ENCODE measurements at places on chromosomes 2 and 18.

- H3K27ac ChIP-seq: peak overlapping the region; percentile 94
- no peak for DNase-seq
- H3K36me3 ChIP-seq: peaks cover 2% of the 10 kb centered on the region
- no peaks in the 10 kb centered on the region for H3K27me3 ChIP-seq
- H3K4me3 ChIP-seq: peak overlapping the region; percentile 60
Measured at GRCh38 chr2:237898057-237898414, 38.6 kb downstream of the RAMP1 start.

DNA sequence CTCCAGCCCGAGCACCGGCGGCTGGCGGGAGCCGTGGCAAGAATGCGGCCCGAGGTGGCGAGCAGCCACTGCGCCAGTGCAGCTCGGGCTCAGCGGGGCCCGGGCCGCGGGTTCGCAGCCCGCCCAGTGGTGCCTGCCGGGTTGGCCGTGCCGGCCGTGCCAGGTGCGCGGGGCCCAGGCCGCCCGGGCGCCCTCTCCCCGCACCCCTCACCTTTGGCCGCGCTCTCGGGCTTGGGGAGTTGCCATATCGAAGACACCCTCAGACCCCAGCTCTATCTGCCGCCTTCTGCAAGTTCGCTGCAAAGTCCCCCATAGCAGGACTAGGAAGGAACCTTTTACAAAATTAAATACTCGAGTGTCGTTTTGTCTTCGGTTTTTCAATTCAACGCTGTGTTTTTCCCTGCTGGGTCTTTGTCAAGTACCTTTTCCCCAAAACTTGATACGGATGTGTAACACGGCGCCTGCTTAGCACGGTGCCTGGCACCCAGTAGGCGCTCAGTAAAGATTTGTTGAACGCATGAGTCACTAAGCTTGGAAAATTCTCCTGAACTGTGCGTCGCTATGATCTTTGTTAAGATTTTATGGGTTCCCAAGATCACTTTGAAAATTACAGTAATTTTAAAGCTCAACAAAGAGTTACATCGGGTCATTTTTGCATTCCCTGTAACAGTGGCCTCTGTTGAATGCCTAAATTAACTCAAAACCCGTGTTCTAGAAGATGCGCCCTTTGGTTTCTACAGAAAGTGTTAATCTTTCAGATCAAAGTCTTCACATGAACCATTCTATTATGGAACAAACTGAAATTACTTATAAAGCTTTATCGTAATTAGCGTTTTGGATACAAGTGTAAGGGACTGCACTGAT lies 750 bp downstream of the STRADB start:
- peak overlapping the region; percentile 88 for H3K4me3 ChIP-seq
- H3K36me3 ChIP-seq: peaks cover 7% of the 10 kb centered on the region
- H3K27ac ChIP-seq: peak overlapping the region; percentile 83
- H3K27me3 ChIP-seq: no peaks in the 10 kb centered on the region
- H3K4me1 ChIP-seq: peaks cover 33% of the 10 kb centered on the region

GRCh38 chr2:172211512-172211911 lies 108.8 kb upstream of the DLX2 start:
- no peak for DNase-seq
- H3K4me3 ChIP-seq: no peak overlapping the region
- no peaks in the 10 kb centered on the region for H3K36me3 ChIP-seq
- peaks cover 4% of the 10 kb centered on the region for H3K27me3 ChIP-seq
- H3K27ac ChIP-seq: no peak overlapping the region

GRCh38 chr2:212548455-212548819 lies 9.8 kb upstream of the ERBB4 start:
- DNase-seq: no peak
- peaks cover 5% of the 10 kb centered on the region for H3K27me3 ChIP-seq
- H3K27ac ChIP-seq: no peak overlapping the region

GRCh38 chr2:237987268-237987667 lies 20.5 kb downstream of the UBE2F start:
- no peak overlapping the region for H3K27ac ChIP-seq
- H3K4me3 ChIP-seq: no peak overlapping the region
- no peaks in the 10 kb centered on the region for H3K27me3 ChIP-seq
- peaks cover 49% of the 10 kb centered on the region for H3K36me3 ChIP-seq
- no peak for DNase-seq
- peaks cover 19% of the 10 kb centered on the region for H3K4me1 ChIP-seq

GRCh38 chr2:198098918-198099317 lies 294.5 kb downstream of the PLCL1 start:
- DNase-seq: no peak
- H3K4me1 ChIP-seq: no peaks in the 10 kb centered on the region
- no peaks in the 10 kb centered on the region for H3K27me3 ChIP-seq
- H3K36me3 ChIP-seq: no peaks in the 10 kb centered on the region

DNA sequence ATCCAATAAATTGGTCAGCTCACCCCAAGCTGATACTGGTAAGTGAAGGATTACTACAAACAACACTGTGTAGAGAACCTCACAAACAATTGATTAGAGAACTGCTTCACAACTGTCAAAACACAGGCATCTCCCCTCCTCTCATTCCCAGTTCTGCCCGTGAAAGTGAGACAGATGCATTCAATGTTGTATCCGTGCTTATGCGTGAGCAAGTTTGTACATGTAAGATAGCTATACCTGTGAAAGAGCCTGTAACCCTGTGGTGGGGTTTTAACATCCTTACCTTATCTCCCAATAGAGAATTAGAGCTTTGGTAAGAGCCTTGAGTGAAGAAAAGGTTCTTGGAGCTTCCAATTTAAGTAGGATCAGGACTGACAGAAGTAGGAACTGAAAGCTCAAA lies 9.1 kb downstream of the MARCHF4 start:
- no peak for DNase-seq
- peaks cover 46% of the 10 kb centered on the region for H3K27me3 ChIP-seq
- no peaks in the 10 kb centered on the region for H3K36me3 ChIP-seq
- H3K4me3 ChIP-seq: no peak overlapping the region
- H3K27ac ChIP-seq: no peak overlapping the region

DNA sequence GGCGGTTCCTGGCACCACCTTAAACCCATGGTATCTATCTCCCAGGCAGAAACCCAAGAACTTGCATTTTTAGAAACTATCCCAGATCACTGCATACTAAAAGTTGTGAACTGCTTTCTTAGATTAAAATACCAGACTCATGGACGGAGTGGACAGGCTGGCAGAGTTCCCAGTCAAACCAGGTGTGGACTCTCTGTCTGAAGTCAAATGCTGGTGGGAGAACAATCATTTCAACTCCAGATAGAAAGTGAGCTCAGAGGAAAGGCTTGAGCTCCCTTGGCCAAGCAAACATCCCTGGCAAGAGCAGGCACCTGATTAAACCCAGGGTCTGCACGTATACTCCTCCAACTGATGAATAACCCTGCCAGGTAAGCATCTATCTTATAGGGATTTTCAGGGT lies 19.5 kb downstream of the NXPH2 start:
- H3K4me3 ChIP-seq: no peak overlapping the region
- no peak overlapping the region for H3K27ac ChIP-seq
- H3K36me3 ChIP-seq: no peaks in the 10 kb centered on the region
- no peaks in the 10 kb centered on the region for H3K4me1 ChIP-seq
- no peak for DNase-seq
- H3K27me3 ChIP-seq: no peaks in the 10 kb centered on the region

DNA sequence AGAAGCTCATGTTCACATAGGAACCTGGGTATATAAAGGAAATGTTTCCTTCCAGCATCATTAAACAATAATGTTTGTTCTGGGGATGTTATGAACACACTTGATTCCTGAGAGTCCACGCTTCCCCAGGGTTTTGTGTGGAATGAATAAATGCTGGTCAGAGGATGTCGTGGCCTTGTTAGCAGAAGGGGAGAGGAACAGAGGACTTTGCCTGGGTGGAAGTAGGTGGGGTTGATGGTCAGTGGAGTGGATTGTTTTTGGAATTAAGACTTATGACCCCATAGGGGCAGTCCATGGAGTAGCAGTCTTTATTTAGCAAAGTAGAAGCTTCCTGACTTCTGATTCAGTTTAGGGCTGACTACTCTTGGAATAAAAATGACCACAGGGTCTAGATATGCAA lies 139.6 kb downstream of the MYO1B start:
- no peak overlapping the region for H3K27ac ChIP-seq
- no peak overlapping the region for H3K4me3 ChIP-seq
- no peaks in the 10 kb centered on the region for H3K27me3 ChIP-seq
- H3K36me3 ChIP-seq: no peaks in the 10 kb centered on the region
- peaks cover 1% of the 10 kb centered on the region for H3K4me1 ChIP-seq
- DNase-seq: no peak

- no peaks in the 10 kb centered on the region for H3K27me3 ChIP-seq
- no peaks in the 10 kb centered on the region for H3K4me1 ChIP-seq
- peaks cover 1% of the 10 kb centered on the region for H3K36me3 ChIP-seq
- H3K27ac ChIP-seq: no peak overlapping the region
- DNase-seq: no peak
Measured at GRCh38 chr18:46793565-46793964, 36.7 kb upstream of the ST8SIA5 start.

DNA sequence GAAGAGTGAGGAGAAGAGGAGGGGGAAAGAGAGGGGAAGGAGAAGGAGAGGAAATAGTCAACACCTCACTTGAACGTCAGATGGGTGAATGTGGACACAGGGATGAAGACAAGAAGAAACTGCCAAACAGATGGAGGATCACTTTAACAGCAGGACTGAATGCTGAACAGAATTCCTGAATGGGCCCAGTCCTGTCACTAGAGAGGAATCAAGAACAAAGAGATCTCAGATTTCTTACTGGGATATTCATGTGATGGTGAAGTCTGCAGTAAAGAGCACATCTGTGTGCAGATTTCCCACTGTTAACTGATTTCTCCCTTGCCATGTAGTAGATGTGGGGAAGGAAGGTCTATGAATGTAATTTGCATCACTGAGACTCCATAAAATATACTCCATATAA lies 135.4 kb downstream of the L3MBTL4 start:
- no peak overlapping the region for H3K4me3 ChIP-seq
- no peak for DNase-seq
- H3K27ac ChIP-seq: no peak overlapping the region

GRCh38 chr2:216765761-216766262 lies 70.5 kb upstream of the IGFBP5 start:
- DNase-seq: no peak
- H3K4me1 ChIP-seq: peaks cover 3% of the 10 kb centered on the region
- H3K4me3 ChIP-seq: no peak overlapping the region
- no peaks in the 10 kb centered on the region for H3K36me3 ChIP-seq
- H3K27ac ChIP-seq: no peak overlapping the region
- H3K27me3 ChIP-seq: peaks cover 21% of the 10 kb centered on the region

DNA sequence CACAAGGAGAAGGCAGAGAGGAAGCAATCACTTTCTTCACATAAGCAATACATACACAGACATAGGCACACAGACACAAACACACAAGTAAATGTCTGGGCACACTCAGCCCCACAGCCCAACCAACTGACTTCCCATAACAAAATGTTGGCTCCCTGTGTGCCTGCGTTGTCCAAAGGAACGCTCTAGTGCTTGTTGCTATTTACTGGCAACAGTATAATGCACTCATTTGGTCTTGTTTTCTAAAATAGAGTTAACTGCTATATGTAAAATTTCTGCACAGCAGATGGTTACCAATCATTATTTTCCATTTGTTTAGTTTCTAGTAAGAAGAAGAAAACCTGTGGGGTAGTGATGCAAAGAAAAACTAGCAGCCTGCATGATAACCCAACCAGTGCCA lies 16.5 kb downstream of the FIGN start:
- no peaks in the 10 kb centered on the region for H3K27me3 ChIP-seq
- no peaks in the 10 kb centered on the region for H3K36me3 ChIP-seq
- H3K4me1 ChIP-seq: no peaks in the 10 kb centered on the region
- no peak overlapping the region for H3K4me3 ChIP-seq
- H3K27ac ChIP-seq: no peak overlapping the region

GRCh38 chr18:42038936-42039335 lies 83.9 kb downstream of the PIK3C3 start:
- no peak for DNase-seq
- H3K4me1 ChIP-seq: peaks cover 6% of the 10 kb centered on the region
- no peak overlapping the region for H3K27ac ChIP-seq
- H3K36me3 ChIP-seq: peaks cover 19% of the 10 kb centered on the region

DNA sequence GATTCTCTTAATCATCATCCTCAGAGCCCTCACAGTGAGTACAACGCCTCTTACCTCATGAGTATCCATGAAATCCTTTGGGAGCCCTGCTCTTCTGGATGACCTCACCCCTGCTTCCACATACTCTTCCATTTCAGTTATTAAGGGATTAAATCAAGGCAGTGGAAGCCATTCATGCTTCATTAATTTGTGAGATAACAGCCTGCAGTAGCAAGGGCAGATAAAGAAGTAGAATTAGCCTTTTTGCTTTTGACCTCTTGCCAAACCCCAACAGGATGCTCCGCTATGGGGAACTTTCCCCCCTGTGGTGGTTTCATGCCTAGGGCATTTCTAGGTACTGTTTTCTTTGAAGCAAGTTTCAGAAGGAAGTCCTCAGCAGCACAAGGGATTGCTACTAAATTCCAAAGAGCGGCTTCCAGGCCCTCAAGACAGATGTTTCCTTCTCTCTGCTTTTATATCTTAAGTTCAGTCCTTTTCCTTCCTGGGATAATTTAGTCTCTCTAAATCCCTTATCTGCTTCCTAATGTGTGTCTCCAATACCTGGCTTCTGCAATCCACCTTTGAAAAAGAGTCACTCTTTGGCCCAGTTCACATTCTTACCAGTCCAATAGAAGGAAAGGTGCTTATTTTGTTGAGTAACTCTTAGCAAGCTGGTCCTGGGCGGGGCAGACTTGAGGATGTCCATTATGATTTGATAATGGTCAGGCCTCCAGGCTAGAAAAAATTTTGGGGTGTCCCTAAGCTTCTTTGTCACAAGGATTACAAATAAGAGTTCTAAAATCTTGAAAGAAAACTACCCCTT lies 76.9 kb downstream of the MYO1B start:
- peaks cover 23% of the 10 kb centered on the region for H3K4me1 ChIP-seq
- H3K27me3 ChIP-seq: peaks cover 6% of the 10 kb centered on the region
- H3K27ac ChIP-seq: no peak overlapping the region

DNA sequence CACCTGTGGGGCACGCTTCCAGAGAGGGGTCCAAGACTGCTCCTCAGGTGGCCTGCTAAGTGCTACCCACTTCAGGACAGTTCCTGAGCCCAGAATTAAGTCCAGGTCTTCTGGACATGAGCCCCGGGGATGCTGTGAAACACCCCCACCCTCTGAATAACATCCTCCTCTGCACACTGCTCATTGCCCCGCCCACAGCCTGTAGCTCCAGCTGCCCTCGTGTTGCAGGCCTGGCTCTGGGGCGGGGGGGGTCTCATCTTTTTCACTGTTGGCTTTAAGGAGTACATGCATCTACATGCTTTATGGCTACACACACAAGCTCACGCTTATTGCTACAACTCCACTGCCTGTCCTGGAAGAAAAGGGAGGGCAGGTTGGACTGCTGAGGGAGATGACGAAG lies 92.8 kb downstream of the PTGR3 start:
- no peak overlapping the region for H3K4me3 ChIP-seq
- H3K27me3 ChIP-seq: no peaks in the 10 kb centered on the region
- no peak overlapping the region for H3K27ac ChIP-seq
- H3K4me1 ChIP-seq: no peaks in the 10 kb centered on the region

- H3K4me3 ChIP-seq: no peak overlapping the region
- H3K27ac ChIP-seq: no peak overlapping the region
- peaks cover 2% of the 10 kb centered on the region for H3K36me3 ChIP-seq
- no peak for DNase-seq
- peaks cover 40% of the 10 kb centered on the region for H3K27me3 ChIP-seq
- H3K4me1 ChIP-seq: peaks cover 5% of the 10 kb centered on the region
Measured at GRCh38 chr2:11348209-11348749, 3.8 kb upstream of the ROCK2 start.
